Effector CD8-positive, alpha-beta T cell (primary cell): ENCODE measurements at places on chromosomes 16 and 17.

DNA sequence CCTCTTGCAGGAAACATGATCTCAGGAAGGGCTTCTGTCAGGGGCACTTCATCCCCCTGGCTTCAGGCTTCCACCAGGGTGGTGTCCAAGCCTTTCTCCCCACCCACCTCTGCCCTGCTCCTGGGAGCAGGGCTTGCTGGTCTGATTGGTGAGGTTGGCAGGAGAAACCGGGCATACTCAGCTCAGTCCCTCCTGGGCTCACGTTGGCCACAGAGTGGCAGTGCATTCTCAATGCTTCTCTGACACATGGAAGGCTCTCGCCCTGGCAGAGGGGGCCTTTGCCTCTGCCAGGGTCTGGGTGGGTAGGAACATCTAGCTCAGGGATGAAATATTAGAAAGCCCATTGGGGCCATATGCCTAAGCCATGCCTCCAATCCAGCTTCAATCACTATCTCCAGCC lies 142.8 kb downstream of the AXIN2 start:
- no peak for DNase-seq

- no peak for DNase-seq
Measured at GRCh38 chr16:86707581-86707980, 129.2 kb downstream of the FOXL1 start.

GRCh38 chr17:65678546-65678945 lies 117.1 kb upstream of the AXIN2 start:
- DNase-seq = no peak

GRCh38 chr16:11801481-11802021 lies 4.5 kb upstream of the ZC3H7A start:
- no peak for DNase-seq

GRCh38 chr17:55654022-55654421 lies 68.6 kb downstream of the TMEM100 start:
- no peak for DNase-seq

DNA sequence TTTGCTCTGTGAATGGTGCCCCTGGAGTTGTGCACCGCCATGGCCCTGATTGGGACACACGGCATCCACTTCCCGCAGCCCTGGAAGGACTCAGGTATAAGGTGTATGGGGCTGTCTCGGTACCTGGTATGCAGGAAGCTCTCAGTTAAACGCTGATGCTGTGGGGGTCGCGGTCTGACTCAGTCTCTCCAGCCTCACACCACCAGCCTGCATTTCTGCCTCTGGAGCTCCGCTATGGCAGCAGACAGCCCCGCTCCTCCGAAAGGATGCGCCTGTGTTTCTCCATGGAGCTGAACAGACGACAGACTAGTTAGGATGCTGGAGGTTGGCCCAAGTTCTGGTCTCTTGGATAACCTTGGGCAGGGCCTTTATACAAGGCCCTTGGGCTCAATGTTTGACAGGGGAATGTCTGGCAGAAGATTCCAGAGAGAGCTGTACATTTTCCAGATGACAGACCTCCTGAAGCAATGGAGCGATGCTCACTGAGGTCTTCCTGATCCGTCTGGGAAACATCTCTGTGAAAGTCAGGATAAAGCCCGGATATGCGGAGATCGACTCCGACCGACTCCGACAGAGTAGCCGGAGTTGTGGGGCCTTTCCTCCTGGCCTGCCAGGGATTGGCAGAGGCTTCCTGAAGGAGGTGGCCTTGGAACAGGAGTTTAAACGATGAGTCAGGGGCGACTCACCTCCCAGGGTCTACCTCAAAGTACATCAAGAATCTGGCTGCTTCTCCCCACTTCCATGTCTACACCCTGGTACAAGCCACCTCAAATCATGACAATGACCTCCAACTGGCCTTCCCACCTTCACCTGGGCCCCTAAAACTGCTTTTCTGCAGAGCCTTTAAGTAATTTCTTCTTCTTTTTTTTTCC lies 21.9 kb upstream of the BCAR1 start:
- no peak for DNase-seq

DNA sequence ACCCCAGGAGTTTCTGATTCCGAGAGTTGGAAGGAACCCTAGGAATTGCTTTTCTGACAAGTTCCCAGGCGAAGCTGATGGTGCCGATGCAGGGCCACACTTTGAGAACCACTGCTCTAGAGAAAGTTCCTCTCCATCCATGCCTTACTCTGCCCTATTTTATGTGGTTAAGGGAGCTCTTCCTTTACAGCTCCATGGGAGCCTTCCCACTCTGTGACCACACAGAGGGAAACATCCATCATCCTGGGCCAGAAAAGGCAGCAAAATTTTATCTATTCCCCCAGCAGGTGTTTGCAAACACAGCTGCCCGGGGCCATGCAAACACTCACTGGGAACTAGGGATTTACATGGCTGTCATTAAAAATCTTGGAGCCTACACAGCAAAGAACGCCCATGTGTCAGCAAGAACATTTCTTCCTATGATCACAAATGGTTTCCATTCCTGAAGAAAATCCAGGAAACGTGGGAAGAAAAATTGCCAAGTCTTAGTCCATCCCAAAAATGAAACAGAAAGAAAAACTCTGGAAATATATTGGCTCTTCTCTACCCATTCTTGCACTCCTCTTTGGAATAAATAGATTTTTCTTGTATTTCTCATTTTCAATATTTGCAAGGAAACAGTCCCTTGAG lies 252.7 kb downstream of the PMP22 start:
- no peak for DNase-seq

GRCh38 chr16:31452631-31453106 lies 6.6 kb upstream of the ARMC5 start:
- no peak for DNase-seq

DNA sequence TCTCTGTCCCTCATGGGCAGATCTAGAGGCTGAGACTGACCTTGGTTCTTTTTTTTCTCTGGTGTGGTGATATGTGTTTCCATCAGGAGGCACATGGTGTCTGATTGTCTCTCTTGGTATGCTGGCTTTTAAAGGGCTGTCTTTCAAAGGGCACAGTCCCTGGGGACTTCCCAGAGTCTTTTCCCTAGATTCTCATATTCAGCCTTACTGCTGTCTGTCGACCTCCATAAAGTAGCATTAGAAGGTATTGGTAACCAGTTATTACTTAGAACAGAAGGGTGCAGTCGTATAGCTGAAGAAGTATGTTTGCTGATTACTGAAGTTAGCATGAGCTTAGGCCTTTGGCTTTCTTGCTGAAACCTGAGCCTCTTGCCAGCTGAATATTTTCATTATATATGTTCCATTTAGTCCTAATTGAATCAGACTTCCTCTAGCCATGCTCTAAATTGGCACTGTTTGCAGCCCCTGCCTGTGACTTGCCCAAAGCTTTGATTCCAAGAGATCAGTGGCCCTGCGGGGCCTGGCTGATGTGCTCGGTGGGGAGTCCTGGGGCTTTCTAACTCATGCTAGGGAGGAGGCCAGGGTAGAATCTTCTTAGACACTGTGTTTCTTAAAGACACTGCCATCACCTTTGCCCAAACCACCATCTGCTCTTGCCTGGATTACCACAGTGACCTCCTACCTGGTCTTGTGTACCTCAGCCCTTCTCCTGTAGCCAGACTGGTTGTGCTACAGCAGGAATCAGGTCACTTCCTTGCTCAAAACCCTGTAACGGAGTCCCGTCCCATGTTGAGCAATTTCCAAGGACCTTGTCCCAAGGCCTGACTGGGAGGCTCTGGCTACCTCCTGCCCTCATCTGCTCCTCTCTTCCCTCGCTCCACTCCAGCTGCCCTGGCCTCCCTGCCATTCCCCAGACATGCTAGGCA lies 71.5 kb downstream of the WWP2 start:
- no peak for DNase-seq

GRCh38 chr16:85134076-85134788 lies 22.0 kb upstream of the CIBAR2 start:
- no peak for DNase-seq

GRCh38 chr17:51435641-51436091 lies 175.3 kb downstream of the UTP18 start:
- no peak for DNase-seq

- no peak for DNase-seq
Measured at GRCh38 chr17:79548116-79548515, 62.7 kb downstream of the RBFOX3 start.

DNA sequence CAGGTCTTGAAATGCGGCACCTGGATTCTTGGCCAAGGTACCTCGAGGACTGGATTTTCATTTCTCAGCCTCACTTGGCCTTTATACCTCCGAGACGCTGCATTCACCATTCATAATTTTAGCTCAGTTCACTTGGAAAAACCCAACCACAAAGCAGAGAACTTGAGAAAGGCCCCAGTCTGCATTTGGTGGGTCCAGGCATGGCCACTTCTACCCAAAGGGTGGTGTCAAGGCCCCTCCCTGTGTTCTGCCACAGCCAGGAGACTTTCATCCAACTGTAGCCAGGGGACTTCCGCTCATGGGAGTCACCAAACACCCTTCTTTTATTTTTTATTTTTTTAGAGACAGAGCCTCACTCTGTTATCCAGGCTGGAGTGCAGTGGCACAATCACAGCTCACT lies 14.7 kb upstream of the TVP23A start:
- DNase-seq = no peak

DNA sequence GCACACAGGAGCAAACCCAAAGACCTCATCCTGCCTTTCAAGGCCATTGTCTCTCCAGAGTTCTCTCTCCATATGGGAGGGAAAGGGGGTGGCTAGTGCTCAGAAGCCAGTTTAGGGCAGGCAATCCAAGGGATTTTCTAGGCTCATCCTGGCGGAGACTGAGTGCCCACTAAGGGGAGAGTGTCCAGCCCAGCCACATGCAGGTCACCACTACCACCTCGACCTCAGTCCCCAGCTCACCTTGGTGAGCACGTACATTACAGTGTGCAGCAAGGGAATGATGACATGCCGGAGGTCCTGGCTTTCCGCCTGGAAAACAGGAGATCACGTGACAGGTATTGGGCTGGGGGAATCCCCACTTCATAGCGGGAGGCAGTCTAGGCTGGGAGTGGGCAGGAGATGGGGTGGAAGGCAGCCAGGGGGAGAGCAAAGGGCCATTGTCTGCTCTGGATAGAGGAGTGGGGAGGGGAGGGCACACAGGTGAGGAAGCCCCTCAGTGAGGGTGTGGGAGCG lies 29.9 kb downstream of the PIK3R6 start:
- no peak for DNase-seq

- DNase-seq = no peak
Measured at GRCh38 chr17:57550668-57551315, 194.3 kb downstream of the CCDC182 start.

- DNase-seq = no peak
Measured at GRCh38 chr16:77738706-77739558, 16.6 kb downstream of the NUDT7 start.

DNA sequence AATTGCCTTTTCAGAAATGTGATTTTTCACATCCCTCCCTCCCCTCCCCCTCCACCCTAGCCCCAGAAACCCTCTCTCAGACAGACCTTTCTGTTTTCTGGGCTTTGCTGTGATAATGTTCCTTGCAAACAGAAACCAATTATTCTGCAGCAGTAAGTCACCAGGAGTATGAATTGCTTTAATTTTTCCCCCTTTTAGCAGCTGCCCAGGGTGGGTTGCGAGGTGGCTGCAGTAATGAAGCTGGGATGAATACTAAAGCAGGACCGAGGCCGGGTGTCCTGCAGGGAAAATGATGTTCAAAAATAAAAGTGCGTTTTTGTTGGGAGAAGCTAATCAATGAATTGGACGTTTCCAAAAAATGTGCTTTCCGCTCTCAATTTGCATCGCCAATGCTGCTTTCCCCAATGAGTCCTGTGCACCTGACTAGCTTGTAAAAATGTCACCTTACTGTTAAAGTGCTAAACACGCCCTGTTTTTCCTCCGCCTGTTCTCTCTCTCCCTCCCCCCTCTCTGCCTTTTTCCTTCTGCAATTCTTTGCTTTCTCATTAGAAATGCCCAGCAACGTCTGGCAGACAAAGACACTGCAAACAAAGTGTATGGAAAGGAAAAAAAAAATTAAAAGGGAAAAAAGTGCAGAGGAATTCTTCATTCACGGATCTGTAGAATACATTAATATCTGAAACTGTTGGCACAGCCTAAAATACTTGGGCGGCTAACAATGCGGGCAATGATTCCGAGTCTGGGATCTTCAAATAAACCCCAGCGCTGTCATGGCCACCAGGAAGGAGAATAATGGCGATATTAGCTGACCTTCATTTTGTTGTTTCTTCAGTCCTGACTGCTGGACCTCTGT lies 244.1 kb downstream of the STX8 start:
- DNase-seq = no peak

- no peak for DNase-seq
Measured at GRCh38 chr17:74389084-74389753, 21.9 kb downstream of the GPR142 start.

DNA sequence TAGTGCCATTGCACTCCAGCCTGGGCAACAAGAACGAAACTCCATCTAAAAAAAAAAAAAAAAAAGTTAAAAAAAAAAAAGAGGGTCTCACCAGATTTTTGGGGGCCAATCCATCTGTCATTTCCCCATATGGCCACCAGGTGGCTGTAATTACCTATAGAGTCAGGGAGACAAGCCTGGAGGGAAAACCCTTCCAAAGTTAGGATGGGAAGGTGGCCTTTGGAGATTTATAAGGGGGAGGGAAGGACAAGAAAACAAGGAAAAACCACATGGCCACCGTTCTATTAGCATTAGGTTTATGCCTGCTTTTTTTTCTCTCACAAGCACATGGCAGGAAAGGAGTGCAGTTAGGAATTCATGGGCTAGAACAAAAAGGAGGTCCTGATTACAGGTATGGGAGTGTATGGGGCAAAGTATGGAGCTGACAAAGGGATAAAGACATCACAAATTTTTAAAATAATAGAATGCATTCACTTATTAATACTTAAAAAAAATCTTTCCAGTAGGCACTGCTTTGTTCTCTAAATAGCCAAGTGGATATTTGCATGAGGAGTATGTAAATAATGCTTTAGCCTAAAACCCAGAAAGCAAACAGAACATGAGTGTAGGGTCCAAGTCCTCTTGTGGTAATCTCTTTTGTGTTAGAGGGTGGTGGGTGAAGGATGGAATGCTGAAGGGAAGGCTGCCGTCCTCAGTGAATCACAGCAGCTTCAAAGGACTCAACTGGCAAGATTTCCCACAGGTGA lies 5.1 kb downstream of the CYB5D1 start:
- DNase-seq = peak; percentile 67

- DNase-seq = no peak
Measured at GRCh38 chr16:88308441-88309173, 74.2 kb upstream of the ZNF469 start.

DNA sequence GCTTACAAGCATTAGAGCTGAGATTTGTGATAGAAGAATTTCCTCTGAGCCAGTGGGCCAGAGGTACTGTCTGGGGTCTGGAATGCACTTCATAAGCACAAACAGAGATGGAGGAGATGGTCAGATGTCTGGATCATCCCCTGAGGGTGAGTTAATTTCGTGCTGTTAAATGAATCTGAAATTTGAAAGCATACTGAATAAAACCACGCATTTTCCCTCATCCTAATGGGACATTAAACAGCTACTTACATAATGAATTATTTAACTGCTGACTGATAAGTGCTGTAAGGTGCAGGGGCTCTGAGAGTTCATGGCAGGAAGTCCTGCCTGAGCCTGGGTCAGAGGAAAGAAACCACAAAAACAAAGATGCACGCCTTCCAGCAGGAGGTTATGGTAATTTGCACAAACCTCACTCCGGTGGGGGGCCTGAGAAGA lies 136.3 kb upstream of the XYLT1 start:
- DNase-seq = no peak

GRCh38 chr17:73588891-73589290 lies 55.4 kb downstream of the SDK2 start:
- no peak for DNase-seq

GRCh38 chr17:18225121-18225641 lies at the start of gene LLGL1:
TSS of gene LLGL1 (plus strand) at chr17:18225635. CDS start at chr17:18225683, 48 bp downstream.
- peak; percentile 93 for DNase-seq
